ENCODE measurements at places on chromosomes 5 and 9. TPM values are rescaled to one million over a fixed set of nuclear protein-coding genes. Genes with fewer than 3 reads are reported as not detected.

TAF11L5 gene
- not detected for polyA plus RNA-seq

KIAA0825 gene
- polyA plus RNA-seq: 1.00 TPM

PAX5 gene
- not detected for polyA plus RNA-seq

SOHLH1 gene
- polyA plus RNA-seq: not detected

CD74 gene
- 147 TPM for polyA plus RNA-seq

WHRN gene
- polyA plus RNA-seq: 0.37 TPM

CAMLG gene
- polyA plus RNA-seq: 21.5 TPM

SLCO4C1 gene
- polyA plus RNA-seq: not detected

JAKMIP2 gene
- polyA plus RNA-seq: 0.08 TPM

IFNA21 gene
- polyA plus RNA-seq: not detected

TMEFF1 gene
- not detected for polyA plus RNA-seq

HAPLN1 gene
- polyA plus RNA-seq: 0.07 TPM

GHR gene
- 9.4 TPM for polyA plus RNA-seq

ITGA2 gene
- polyA plus RNA-seq: 1.9 TPM

SPATA31A7 gene
- not detected for polyA plus RNA-seq

Measured in heart left ventricle (tissue), 16 donors.